GM12892 (cell line): ENCODE measurements at places on chromosomes 3 and 15.

DNA sequence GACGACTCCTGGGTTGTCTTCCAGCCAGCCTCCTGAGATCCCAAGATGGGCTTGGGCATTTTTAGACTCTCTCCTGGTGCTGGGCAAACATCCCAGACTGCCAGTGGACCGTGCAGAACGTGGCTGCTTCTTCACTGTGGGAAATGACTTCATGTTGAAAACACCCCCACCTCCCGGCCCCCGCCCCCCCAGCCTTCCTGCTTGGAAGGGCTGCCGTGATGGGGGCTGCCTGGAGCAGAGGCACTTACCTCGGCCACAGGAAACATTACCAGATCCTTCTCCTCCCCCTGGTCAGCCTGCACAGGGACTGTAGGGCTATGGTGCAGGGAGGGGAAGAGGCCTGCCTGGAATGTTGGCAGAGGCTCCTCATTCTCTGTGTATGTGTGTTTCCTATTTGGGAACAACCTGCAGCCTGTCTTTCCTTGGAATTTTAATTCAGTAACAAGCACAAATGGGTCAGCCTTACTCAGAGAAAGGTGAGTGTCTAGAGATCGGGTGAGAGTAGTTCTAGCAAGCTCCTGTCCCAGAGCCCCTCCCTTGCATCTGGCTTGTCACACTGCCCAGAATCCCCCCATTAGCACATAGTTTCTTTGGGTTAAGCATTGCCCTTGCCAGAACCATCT is 90.8 kb downstream of the ANP32A start:
- DNase-seq: no peak

DNA sequence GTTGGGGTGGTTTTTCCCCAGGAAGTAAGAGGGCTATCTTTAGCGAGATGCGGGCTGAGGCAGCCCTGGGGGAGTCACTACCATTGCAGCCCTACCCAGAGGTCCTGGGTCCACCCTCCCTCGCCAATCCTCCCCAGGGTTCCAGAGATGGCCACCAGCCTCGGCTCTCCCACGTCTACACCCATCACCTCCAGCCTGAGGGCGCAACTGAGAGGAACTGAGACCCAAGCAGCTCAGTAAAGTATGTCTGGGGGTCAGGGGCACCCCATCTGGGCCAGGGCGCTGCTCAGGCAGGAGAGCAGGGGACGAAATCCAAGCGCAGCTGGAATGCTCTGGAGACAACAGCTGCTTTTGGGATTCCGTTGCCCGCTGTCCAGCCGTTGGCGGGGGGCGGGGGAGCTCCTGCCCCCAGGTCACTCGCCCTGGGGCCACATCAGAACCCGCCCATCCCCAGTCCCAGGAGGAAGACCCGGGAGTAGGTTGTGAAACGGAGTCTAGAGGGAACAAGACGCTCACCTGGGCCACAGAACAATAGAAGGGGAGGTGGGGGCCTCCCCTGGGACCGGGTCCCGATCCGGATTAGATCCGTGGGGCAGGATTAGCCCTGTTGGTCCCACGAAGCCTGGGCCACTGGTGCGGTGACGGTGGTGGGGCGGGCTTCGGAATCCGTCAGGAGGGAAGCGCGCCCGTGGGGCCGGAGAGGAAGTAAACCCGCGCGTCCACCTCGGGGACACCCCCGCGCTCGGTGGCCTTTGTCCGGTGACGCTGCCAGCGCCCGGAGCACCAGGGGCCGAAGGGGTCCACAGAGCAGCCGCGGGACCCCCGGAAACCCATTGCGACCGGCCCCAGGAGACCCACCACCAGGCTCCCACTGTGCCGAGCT is 1.4 kb upstream of the NDUFAF3 start:
- DNase-seq: peak; percentile 48

DNA sequence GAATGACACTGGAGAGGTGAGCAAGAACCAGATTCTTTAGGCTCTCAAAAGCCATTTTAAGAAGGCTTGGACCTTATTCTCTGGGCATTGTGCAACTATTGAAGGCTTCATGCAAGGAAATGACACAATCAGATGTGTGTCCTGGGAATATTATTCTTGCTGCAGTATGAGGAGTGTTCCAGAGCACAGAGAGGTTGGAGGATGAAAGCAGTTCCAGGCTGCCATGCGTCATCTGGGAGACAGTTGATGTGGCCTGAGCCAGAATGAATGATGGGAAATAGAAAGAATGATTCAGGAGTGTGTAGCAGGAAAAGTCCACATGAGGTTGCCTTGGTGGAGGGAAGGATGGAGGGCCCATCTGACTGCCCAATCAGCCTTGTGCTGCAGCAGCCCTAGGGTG is 123.1 kb downstream of the CHCHD6 start:
- DNase-seq: no peak

DNA sequence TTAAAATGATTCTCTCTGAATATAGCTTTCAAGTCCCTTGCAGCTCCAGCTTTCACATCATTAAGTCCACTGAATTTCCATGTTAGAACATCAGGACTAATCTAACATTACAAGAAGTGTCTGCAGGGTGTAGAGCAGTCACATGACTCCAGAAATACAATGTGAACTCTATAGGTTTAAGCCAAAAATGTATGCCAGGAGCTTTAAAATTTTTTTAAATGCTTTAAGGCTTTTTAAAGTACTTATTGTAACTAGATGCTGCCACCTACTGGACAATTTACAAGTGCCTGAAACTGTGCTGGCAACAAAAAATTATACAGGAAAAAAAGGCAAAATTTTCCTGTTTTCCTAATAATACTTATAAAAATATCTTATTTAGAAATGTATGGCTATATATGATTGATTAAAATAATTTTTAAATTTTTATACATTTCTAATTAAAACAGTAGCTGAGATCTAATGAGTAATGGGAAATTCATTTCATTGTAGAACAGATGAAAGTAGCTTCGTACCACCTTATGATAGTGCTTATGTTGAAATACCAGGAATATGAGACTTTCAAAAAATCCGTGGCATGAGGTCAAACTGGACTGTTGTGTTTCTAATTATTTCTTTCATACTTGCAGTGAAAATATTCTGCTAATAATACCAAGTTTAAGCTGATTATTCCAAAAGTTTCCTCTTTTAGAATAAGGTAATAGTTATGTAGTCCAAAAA is 25.7 kb downstream of the FSIP1 start:
- no peak for DNase-seq

GRCh38 chr15:99590913-99591646 is 25.3 kb downstream of the MEF2A start:
- no peak for DNase-seq

DNA sequence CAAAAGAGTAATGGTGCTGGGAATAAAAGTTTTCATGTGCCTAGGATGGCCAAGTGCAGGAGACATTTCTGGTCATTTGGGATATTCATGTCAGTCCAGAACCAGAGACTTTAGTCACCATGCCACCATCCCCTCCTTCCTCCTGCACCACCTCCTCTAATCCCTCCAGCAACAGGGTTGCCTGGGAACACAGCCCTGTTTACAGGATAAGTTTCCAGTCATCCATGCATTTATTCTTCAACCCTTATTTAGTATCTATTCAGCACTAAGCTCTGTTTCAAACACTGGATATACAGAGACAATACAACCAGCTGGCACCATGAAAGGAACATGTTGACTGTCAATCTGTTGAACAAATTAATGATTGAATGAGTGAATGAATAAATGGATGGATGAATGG is 211.7 kb downstream of the CLSTN2 start:
- no peak for DNase-seq

- DNase-seq: no peak
These were observed 443 bp upstream of the NR2F2 start for GRCh38 chr15:96330064-96330449.

DNA sequence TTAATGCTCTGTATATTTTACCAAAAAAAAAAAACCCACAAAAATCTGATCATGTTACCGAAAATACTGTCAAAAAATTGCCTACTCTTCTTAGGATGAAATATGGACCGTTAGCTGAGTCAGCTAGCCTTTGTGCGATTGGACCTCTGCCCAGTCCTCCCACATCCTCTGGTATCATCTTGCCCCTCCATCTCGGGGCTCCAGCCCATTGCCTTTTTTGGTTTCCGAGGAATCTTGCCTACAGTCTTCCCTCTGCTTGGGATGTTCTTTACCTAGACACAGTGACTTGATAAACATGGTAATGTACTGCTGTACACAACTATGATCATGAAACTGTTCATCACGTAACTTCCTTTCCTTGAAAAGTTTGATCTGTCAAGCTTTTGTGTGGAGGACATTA is 371.4 kb downstream of the SV2B start:
- DNase-seq: no peak

DNA sequence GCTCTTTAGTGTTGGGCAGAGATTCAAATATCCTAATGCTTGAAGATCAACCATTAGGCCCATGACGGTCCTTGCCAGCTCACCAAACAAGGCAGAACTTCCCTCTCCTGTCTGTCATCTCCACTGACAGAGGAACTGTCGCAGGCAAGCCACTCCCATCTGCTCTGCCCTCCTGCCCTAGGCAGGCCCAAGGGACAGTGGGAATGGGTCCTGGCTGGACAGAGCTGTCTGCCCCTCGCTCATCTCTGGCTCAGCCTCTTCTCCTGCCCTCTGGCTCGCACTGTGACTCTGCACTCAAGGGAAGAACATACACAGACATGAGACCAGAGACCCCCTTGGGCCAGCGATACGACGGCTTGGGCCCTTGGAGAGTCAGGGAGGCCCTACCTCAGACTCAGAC is 7.6 kb upstream of the MUSTN1 start:
- DNase-seq: no peak

- no peak for DNase-seq
These were observed 76.7 kb upstream of the P3H2 start for GRCh38 chr3:190197346-190197763.

- no peak for DNase-seq
These were observed 6.5 kb downstream of the ABHD6 start for GRCh38 chr3:58243976-58244585.

DNA sequence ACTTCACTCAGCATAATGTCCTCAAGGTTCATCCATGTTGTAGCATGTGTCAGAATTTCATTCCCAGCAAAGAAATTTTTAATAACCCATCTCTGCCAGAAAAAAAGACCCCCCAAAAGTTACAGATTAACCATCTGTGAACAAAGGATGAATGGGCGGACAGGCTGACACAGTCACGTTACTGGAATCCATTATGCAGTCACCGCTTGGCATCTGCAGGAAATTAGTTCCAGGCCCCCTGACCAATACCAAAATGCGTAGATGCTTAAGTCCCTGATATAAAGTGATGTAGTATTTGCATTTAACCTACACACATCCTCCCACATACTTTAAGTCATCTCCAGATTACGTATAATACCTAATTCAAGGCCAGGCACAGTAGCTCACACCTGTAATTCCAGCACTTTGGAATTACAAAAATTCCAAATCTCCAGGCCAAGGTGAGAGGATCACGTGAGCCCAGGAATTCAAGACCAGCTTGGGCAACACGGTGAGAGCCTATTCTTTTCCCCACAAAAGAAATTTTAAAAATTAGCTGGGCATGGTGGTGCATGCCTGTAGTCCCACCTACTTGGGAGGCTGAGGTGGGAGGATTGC is 1.5 kb upstream of the SLC12A8 start:
- DNase-seq: no peak
